Thoracic aorta (tissue), 2 donors: ENCODE measurements at places on chromosomes 16 and 17.

DNA sequence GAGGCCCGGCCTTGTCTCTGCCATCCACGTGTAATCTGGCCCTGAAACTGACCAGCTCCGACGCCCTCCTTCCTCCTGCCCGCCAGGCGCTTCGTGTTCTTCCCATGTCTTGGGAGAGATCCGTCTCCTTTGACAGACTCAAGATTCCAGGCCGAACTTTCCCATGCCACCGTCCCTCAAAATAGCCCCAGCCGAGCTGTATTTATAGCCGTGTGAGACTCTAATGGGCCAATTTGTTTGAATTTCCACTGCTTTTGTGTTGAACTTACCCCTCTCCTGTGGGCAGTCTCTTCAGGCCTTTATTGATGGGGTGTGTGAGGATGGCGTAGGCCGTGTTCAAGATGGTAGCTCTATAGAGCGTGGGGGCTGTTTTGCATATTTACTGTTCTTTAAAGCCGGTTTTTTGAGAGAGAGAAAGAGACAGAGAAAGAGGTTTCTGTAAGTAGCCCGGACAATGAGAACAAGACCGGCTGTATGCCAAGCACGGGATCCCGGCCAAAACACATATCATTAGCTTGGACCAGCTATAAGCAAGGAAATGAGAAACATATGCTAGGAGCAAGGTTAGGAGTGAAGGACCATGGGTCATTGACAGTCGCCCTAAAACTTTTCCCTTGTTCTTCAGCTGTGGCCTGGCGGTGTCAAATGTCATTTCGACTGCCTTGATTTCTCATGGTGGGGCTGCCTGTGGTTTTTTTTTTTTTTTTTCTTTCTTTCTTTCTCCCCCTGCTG lies 124.5 kb upstream of the ZFHX3 start:
- H3K4me1 ChIP-seq, result peaks cover 11% of the 10 kb centered on the region
- no peaks in the 10 kb centered on the region for H3K36me3 ChIP-seq
- H3K27me3 ChIP-seq, result no peaks in the 10 kb centered on the region
- DNase-seq, result no peak

DNA sequence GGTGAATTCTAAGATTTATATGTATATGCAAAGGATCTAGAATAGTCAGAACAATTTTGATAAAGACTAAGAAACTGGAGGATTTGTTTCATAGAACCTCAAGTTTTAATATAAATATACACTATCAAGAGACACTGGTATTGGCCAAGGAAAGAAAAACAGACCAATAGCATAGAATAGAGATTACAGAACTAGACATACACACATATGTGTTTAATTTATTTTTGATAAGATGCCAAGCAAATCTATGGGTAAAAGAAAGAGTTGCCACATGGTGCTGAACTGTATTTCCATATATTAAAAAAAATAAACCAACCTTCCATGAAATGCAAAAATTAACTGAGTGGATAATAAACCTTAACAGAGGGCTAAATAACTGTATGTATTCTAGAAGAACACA lies 27.9 kb upstream of the LRRC37A3 start:
- no peaks in the 10 kb centered on the region for H3K27me3 ChIP-seq
- no peak overlapping the region for H3K4me3 ChIP-seq
- no peaks in the 10 kb centered on the region for H3K4me1 ChIP-seq
- no peak for DNase-seq
- H3K36me3 ChIP-seq, result no peaks in the 10 kb centered on the region

DNA sequence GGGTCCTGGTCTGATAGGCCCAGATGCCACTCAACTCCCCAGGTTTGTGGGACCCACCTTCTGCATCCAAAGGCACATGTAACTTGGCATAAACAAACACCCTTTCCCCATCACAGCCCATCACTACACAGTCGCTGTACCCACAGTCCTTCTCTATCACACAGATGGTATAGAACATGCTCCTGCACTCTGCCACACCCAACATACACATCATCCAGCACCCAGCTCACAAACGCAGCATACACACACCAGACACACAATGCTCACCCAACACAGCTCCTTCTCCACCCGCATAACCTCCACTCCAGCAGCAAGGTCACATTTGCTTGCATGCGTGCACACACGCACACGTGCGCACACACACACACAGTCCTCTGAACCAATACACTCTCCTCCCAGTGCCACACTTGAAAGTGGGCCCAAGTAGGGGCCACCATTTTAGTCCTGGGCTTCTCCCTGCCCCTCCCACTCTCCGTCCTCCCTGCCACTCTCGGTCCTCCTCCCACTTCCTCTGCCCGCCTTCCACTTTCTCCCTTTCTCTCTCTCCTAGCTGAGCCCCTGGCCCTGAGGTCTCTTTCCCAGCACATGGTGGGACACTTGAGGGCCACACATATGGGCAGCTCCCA lies 8.5 kb upstream of the TMEM92 start:
- H3K27me3 ChIP-seq, result no peaks in the 10 kb centered on the region
- no peak for DNase-seq
- H3K36me3 ChIP-seq, result no peaks in the 10 kb centered on the region
- H3K4me3 ChIP-seq, result no peak overlapping the region
- H3K4me1 ChIP-seq, result peaks cover 68% of the 10 kb centered on the region
- H3K27ac ChIP-seq, result no peak overlapping the region

DNA sequence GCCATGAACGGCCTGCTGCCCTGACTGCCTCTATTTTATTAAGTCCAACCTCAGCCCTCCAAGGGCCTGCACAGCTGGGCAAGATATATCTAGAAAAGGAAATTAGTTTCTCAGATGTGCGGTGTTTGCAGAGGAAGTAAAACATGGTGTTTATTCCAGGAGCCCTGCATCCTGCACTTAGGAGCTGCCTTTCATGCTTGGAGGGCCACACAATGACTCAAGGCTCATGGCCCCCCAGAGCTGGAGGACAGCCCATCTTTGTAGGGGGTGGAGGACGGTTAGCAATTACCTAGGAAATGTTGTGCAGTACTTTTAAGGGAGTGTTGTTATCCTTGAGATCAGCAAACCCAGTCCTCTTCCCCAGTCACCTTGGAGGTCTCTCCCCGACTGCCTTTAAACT lies 80.5 kb downstream of the COPRS start:
- H3K27ac ChIP-seq, result no peak overlapping the region
- H3K4me3 ChIP-seq, result no peak overlapping the region
- DNase-seq, result no peak
- H3K36me3 ChIP-seq, result no peaks in the 10 kb centered on the region
- no peaks in the 10 kb centered on the region for H3K4me1 ChIP-seq
